ENCODE measurements at places on chromosomes 3 and 15.

DNA sequence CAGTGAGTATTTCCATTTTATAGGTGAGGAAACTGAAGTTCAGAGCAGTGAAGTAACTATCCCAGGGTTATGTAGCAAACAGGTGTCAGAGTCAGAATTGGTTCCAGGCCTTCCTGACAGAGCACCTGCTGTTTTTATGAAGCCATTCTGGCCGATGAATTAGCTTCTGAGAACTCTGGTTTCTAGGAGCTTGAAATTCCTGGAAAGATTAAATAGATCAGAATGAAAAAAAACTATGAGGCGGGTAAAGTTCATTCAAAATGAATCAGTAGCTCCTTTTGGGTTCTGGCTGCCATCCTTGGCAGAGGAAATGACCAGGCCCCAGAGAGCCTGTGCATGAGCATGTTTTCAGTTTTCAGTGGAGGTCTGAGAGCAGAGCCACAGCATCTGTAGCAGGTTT lies 59.3 kb upstream of the CFAP161 start:
- DNase-seq, result no peak

GRCh38 chr3:3227640-3228039 lies 48.1 kb upstream of the CRBN start:
- no peak for DNase-seq

DNA sequence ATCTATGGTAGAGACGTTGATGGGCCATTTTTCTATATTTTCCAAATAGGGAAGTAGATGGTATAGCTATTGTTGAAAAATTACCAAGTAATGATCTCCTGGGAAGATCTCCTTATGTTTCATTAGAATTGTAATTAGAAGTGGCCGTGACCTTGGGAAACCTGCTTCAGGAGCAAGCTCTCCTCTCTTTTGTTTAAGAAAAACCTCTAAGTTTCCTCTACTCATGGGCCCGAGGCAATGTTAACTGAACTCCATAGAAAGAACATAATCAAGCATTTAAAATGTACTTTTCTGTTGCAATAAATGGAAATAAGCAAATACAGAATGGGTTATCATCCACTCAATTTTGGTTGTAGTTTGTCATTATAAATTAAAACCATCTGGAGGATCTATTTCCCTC lies 511.2 kb upstream of the MDFIC2 start:
- DNase-seq, result no peak

DNA sequence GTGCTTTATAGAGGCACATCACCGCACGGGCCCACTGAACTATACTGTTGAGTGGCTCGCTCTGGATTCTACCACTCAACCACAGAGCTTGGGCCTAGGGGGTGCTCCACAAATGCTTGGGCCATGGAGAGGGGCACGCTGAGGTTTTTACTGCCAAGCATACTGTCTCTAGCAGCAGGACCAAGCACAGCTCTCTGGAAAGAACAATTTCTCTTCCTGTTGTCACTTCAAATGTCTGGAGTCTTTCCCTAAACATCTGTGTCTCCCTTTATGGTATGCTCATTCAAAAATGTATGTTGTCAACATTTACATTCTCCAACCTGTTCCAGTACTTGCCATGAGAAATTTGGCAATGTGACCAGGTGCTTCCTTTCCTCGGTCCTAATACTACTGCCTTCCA lies 114.7 kb upstream of the TPM1 start:
- DNase-seq, result no peak

DNA sequence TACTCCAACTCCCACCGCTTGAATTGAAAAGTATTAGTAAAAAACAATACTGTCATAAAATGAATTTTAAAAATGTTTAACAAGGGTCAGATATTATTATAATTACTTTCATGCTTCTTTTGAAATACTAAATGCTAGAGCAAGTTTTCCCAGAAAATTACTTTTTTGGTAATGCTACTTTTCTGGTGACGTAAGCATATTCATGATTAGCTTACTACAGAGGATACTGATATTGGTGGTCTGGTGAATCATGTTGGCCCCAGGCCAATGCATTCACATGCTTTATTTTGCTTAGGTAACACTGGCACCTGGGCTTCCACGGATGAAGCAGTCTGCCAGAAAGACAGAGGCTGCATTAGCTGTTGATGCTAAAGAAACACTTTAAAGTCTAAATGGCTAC lies 12.4 kb downstream of the SPATA16 start:
- DNase-seq, result no peak

GRCh38 chr3:182083112-182083511 lies 371.4 kb downstream of the SOX2 start:
- DNase-seq, result no peak

DNA sequence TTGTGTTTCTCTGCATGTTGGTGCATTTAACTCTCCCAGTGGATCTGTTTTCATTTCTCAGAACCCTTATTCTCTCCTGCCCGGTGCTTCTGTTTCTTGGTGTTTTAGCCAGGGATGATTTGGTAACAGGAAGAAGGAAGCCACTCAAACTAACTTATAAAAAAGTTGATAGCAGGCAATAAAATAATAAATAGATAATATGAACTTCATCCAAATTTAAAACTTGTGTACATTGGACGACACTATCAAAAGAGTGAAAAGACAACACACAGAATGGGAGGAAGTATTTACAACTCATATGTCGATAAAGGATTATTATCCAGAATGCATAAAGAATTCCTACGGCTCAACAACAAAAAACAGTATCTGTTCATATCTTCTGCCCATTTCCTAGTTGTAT lies 37.3 kb upstream of the CHRNA7 start:
- DNase-seq, result no peak

GRCh38 chr15:98070137-98070536 lies 109.6 kb downstream of the ARRDC4 start:
- no peak for DNase-seq

DNA sequence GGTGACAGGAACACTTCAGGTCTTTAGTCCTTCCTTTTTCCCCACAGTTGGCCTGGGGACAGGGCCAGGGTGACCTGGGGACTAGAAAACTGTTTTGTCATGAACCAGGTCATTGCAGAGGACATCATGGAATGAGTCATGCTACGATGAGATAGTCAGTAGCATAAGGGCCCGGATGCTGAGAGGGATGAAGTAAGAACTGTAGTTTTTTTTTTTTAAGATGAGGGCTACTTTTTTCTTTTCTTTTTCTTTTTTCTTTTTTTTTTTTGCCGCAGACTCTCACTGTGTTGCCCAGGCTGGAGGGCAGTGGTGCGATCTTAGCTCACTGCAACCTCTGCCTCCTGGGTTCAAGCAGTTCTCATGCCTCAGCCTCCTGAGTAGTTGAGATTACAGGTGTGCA lies 8.0 kb downstream of the MAP2K5 start:
- DNase-seq, result no peak

DNA sequence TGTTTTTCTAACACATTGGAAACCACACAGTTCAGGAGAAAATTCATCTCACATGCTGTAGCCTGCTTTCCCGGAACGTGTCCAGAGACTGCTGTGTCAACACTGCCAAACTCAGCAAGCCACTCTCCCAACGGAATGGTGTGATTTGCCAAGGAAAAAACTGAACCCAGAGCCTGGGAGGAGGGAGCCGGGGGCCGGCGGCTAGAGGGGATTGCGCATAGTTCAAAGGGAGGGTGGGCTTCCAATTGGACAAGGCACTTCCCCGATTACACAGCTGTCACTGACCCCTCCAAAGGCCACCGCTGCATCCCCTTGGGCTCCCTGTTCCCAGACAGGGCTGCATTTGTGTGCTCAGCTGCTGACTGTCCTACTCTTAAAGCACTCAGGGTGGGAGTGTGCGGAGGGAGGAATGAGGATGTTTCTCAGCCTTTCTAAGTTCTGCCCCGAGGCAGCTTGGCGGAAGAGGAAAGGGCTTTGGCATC lies 256.2 kb downstream of the ZNF621 start:
- no peak for DNase-seq

DNA sequence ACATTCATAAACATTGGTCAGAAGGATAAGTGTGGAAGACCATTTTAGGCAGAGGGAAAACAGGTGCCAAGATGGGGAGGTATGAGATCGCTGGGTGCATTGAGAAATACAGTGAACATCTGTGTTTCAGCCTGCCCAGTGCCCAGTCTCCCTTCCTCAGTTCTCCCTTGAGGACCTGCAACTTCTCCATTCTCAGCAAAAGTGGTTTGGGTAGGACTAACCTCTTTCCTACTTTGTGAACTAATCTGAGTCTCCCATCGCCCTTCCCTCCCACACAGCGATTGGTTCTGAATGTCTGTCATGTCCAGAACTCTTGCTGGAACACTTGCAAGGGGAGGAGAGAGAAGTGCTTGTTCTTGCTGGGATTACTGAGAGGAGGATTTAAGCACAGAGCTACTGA lies 10.9 kb upstream of the CCNL1 start:
- no peak for DNase-seq

DNA sequence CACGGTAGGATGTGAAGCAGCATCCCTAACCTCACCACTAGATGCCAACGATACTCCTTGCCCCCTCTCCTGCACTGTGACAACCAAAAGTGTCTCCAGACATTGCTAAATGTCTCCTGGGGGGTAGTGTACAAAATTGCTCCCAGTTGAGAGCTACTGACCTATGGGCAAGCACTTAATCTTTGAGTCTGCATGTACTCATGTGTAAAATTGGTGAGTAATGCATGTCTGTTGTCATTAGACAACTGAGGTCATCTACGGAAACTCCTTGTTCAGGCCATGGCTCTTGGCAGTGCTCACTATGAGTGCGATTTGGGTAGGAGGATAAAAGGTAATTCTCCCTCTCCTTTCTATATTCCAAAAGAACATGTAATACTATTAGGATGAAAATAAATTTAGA lies 29.2 kb downstream of the PDHB start:
- no peak for DNase-seq

GRCh38 chr3:101253396-101253795 lies 67.0 kb downstream of the IMPG2 start:
- no peak for DNase-seq

- DNase-seq, result no peak
These were observed 42.8 kb upstream of the FBXL22 start for GRCh38 chr15:63554337-63554927.

DNA sequence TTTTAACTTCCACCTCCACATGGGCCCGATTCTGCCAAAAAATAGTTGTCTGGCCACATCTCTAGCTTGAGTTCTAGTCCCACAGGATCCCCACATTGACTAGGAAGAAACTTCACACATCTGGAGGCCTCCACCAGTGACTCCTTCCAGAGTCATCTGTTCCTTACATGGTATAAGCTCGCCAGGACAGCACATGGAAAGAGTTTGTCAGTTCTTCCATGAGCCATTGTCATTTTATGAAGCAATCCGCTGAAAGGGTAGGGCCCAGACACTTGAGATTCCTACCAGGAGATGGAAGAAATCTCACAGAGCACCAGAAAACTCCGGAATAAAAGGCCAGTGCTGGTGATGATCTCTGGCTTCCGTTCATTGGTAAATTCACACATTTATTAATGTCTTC lies 350.5 kb upstream of the ICE2 start:
- no peak for DNase-seq

DNA sequence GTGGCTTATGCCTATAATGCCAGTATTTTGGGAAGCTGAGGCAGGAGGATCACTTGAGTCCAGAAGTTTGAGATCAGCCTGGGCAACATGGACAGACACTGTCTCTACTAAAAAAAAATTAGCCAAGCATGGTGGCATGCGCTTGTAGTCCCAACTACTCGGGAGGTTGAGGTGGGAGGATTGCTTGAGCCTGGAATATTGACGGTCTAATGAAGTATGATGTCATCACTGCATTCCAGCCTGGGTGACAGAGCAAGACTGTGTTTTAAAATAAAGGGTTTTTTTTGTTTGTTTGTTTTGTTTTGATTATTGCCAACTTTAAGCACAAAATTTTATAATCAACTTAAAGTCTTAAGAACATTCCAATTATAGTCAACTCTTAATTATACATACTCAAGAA lies 6.8 kb downstream of the PLSCR1 start:
- DNase-seq, result no peak

GRCh38 chr3:36257158-36257852 lies 123.0 kb upstream of the STAC start:
- DNase-seq, result no peak
